ENCODE measurements at places on chromosomes 16 and 17.
A peak's percentile ranks its signal among the peaks of the same experiment; 100 is the strongest.

DNA sequence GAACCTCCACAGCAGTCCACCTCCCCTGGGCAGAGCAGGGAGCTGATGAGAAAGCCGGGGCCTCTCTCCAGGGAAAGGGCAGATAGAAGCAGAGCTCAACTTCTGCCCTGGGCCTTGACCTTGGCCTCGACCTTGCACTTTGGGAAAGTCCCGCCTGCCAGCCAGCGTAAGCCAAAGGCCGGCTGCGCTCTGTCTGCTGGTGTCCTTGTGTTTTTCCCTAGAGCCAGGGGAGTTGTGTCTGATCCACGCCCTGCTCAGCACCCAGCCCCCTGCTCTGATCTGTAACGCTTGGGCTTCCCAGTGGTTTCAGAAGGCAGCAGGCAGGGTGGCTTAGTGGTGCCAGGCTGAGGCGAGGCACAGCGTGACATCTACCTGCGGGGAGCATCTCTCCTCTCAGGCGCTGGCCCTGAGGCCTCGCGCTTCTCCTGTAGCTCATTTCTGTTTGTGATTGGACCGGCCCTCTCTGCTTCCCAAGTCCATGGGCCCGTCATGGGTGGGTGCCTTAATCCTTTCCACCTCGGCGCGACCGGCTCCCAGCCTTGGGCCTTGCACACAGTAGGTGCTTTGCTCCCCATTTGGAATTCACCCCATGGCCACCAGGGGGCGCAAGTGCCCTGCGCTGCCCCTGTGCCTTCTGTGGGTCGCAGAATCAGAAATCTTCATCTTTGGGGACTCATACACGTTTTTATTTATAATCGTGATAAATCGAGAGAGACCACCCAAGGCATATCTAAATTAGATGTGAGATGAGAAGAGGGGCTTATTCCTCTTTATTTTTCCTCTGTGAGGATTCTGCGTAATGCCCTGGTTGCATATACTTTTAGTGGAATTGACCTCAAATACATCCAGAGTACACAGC is 24.2 kb downstream of the SGSH start:
- no peak for DNase-seq

DNA sequence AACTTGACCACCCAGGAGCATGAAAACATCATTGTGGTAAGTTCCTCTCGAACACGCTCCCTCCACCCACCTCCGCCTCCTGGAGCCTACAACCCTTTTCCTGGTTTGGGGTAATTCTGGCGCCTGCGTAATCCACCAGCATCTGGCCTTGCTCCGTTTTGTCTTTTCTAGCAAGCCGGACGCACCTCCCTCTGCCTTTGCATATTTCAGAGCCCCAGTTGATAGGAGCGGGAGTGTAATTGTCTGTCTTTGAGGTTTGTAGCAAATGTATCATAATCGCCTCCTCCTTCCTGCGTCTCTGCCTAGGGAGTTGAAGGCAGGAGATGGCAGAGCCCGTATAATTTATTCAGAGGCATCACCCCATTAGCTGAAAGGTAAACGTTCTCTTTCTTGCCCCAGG is 121.3 kb upstream of the PLCG2 start:
- no peak for DNase-seq

DNA sequence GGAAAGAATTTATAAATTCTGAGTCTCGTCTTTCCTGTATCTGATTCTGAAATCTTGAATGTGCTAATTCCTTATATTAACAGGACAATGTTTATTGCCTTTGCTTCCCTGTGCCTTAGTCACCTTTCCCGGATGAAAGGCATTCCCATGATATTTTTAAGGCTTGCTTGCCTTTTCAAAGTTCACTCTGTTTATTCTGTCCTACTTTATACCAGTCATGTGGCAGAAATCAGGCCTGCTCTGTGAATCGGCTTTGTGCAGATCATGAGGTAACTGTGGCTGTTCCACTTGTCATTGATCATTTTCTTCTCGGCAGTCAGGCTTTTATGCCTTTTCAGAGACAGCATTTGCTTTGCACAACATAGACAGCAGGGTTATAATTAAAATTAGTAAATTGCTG is 28.8 kb upstream of the ABCC11 start:
- DNase-seq: no peak

DNA sequence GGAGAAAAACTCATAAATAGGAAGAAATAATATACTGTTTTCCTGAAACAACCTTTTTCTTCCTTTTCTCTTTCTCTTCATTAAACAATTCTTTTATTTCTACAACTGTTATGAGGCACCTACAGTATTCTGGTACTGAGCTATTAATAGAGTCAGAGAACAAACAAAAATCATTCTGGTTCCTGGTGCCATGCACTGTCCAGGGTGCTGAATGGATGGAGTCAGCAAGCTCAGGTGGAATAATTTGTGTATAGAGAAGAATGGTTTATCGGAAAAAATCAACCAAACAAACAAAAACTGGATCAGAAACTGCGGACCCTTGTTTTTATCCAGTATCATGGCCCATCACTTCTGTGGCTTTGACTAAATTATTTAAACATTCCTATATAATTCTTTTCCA is 430.3 kb upstream of the GOT2 start:
- peak; percentile 16 for DNase-seq

DNA sequence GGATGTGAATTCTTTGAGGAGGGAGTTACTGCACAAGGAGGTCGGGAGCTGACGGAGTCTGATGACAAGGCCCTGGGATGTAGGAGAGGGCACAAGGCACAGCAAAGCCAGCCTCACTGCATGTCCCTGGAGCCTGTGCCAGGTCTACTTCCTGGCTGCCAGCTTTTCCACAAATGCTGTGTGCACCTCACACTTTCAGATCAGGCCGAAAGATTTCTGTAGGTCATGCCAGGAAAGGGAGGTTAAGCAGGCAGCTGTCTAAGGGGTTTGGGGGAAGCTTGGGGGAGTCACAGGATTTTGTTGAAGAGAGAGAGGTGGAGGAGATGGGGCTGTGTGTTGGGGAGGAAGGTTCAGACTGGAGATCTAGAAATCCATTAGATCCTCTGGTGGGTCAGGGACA is 792.5 kb downstream of the KCNJ18 start:
- no peak for DNase-seq

- DNase-seq: no peak
These were observed 93.8 kb upstream of the FAM20A start for GRCh38 chr17:68694791-68695485.

- no peak for DNase-seq
These were observed 4.9 kb downstream of the IRX6 start for GRCh38 chr16:55328611-55329569.

DNA sequence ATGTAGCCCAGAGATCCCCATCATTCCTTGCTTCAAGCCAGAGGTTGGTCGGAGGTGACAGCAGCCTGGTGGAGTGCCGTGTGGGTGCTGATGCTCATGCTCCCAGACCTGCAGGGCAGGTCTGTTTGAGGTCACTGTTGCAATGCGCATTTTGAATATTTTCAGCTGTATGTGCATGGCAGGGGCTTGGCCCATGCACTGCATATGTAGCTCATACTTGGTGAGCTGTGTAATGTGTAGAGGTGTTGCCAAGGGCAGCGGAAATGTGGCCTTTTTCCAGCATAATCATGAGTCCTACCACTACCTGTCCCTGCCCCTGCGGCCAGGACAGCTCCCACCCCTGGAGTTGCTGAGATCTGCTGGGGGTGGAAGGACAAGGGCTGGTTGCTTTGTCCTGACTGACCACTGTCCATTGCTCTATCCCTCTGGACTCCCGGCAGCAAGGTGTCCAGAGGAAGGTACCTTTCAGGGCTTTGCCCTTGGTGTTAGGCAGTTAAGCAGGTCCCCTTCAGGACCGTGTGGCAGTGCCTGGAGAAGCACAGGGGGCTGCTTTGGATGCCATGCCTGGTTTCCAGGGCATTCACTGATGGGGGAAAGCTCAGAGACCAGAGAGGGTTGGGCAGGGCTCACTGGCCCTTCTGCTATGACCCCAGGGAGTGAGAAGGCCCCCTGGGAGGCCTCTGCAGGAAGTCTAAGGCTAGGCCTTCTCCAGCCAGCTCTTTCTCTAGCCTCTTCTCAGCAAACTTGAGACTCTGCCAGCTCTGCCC is 215.2 kb downstream of the NTN1 start:
- no peak for DNase-seq

- no peak for DNase-seq
These were observed 899.0 kb downstream of the KCNJ2 start for GRCh38 chr17:71068408-71068750.

- no peak for DNase-seq
These were observed 6.3 kb upstream of the RAB37 start for GRCh38 chr17:74730491-74731346.

GRCh38 chr17:82665217-82665616 is 17.0 kb upstream of the WDR45B start:
- DNase-seq: no peak

DNA sequence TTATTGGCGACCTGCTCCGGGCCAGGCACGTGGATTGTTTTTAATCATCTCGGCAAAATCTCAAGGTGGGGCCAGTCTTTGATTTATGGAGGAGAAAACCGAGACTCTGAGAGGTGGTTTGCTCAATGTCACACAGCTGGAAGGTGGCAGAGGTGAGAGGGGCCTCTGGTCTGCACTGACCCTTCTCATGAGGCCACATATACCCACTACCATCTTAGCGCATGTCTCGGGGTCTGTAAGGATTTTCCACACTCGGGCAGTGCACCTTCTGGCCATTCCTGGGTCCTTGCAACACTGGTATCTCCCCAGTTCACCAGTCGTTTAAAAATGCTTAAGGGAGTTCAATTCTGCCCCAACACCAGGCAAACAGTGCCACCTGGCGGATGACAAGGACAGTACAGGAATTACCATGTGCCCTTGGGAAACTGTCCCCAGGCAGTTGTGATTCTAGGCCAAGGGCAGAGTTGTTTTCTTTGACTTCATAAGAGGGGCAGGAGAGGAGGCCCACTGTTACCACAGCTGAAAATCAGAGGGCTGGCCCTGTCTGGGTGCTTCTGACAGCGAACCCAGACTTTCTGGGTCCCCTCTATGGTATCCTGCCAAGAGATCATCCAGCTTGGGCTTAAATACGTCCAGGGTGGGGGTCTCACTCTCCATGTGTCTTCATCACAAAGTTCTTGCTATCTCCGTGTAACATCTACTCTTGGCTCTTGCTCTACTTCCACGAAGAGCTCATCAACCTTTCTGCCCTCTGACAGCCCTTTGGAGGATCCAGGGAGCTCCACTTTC is 39.4 kb upstream of the RAI1 start:
- DNase-seq: peak; percentile 58

- DNase-seq: no peak
These were observed 98.9 kb downstream of the ABCC6 start for GRCh38 chr16:16124438-16124837.

DNA sequence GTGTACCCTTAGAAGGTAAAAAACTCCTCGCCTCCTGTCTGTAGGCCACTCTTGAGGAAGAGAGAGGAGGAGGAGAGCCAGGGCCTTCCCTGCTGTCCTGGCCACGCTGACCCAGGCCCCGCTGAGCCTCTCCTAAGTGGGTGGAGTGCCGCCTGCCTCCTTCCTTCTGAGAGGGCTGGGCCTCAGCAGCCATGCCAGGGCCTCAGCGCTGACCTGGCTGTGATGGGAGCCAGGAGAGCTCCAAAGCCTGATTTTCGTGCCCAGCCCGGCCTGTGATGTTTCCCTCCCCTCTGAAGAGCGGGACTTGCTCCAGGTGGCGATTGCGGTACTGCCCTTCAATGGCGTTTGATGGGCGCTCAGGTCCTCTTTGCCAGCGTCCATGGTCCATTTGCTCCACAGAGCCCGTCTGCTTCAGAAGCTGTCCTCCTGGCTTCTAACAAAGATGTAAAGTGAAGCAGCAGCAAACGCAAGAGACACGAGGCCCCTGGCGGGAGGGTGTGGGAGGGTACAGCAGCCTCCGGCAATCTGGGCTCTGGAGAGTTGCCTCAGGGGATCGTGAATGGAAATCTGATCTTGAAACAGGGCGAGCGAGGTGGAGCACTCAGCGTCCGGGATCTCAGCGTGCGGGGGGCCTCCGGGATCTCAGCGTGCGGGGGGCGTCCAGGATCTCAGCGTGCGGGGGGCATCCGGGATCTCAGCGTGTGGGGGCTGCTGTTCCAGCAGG is 93.5 kb downstream of the NPIPB11 start:
- no peak for DNase-seq

- DNase-seq: no peak
These were observed 85.9 kb downstream of the SNX29 start for GRCh38 chr16:12062343-12063003.

DNA sequence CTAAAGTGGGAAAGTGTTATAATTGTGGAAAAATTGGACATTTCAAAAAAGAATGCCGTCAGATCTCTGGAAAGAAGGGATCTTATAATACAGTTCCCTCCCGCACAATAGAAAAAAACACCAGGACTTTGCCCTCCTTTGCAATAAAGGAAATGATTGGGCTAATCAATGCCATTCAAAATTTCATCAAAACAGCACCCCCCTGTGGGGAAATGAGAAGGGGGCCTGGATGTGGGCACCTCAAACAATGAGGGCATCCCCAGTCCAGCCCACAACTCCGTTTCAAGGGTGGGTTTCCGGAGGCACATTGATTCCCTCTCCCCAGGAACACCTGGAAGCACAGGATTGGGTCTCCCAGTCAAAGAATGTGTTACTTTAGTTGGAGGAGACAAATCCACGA is 26.1 kb downstream of the CD300LG start:
- DNase-seq: no peak

DNA sequence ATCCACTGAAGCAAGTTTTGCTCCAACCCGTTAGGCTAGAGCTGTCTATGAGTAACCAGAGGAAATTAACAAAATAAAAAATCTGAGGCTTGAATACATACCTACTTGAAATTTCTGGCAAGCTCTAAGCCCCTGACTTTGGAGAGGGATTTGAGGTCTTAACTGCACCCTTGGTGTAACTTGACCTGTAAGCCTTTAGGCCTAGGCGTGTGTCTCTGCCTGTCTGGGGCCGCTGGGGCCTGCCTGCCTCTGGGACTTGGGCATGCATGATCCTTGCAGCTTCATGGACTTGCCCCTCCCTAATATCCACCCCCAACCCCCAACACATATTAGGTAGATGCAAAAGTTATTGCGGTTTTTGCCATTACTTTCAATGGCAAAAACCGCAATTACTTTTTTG is 3.7 kb upstream of the CDC42EP4 start:
- no peak for DNase-seq

- DNase-seq: no peak
These were observed 74.5 kb upstream of the MYOCD start for GRCh38 chr17:12591021-12591735.

All from right renal cortex interstitium (tissue), 3 donors.